ENCODE measurements at places on chromosomes 16 and 17. TPM values are rescaled to one million over a fixed set of nuclear protein-coding genes. Genes with fewer than 3 reads are reported as not detected.

GRCh38 chr16:73315645-73316044 lies 267.7 kb upstream of the ZFHX3 start:
- no peaks in the 10 kb centered on the region for H3K27me3 ChIP-seq
- H3K27ac ChIP-seq = no peak overlapping the region
- DNase-seq = no peak
- no peaks in the 10 kb centered on the region for H3K36me3 ChIP-seq
- no peaks in the 10 kb centered on the region for H3K4me1 ChIP-seq

- no peaks in the 10 kb centered on the region for H3K36me3 ChIP-seq
- no peaks in the 10 kb centered on the region for H3K27me3 ChIP-seq
- no peak for DNase-seq
- no peak overlapping the region for H3K4me3 ChIP-seq
These were observed 278.4 kb upstream of the IRX5 start for GRCh38 chr16:54652201-54652770.

GRCh38 chr16:85262558-85263238 lies 150.4 kb upstream of the CIBAR2 start:
- no peaks in the 10 kb centered on the region for H3K36me3 ChIP-seq
- no peak overlapping the region for H3K4me3 ChIP-seq
- no peak overlapping the region for H3K27ac ChIP-seq
- H3K4me1 ChIP-seq = peaks cover 15% of the 10 kb centered on the region
- DNase-seq = no peak
- no peaks in the 10 kb centered on the region for H3K27me3 ChIP-seq

GRCh38 chr17:82237746-82238471 lies 9.1 kb downstream of the SLC16A3 start:
- no peaks in the 10 kb centered on the region for H3K36me3 ChIP-seq
- H3K27me3 ChIP-seq = no peaks in the 10 kb centered on the region
- no peak for DNase-seq
- H3K4me1 ChIP-seq = peaks cover 95% of the 10 kb centered on the region
- no peak overlapping the region for H3K27ac ChIP-seq

- DNase-seq = no peak
- H3K4me3 ChIP-seq = no peak overlapping the region
- H3K36me3 ChIP-seq = no peaks in the 10 kb centered on the region
- H3K4me1 ChIP-seq = no peaks in the 10 kb centered on the region
These were observed 18.3 kb downstream of the POLR3K start for GRCh38 chr16:35011-35677.

- no peaks in the 10 kb centered on the region for H3K27me3 ChIP-seq
- no peak overlapping the region for H3K4me3 ChIP-seq
- no peak for DNase-seq
- peaks cover 13% of the 10 kb centered on the region for H3K36me3 ChIP-seq
These were observed 170.4 kb downstream of the SNX29 start for GRCh38 chr16:12146966-12147365.

DNA sequence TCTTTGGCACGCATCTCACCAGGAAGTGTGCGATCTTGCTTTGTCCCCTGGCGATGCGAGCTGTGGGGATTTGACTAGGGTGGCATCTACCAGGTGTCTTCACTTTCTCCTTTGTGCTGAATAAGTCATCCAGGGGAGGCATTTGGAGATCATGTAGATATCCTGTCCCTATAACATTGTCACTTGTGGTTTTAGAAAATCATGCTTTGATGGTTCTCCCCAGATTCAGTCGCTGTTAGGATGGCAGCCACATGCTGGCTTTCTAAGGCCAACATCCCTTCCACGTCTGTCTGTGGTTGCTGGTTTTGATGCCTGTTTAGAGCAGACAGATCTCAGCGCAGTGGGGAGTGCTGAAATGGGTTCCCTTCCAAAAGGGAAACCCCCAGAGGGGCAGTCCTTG lies 2.5 kb downstream of the ADAD2 start:
- DNase-seq = no peak
- H3K27me3 ChIP-seq = no peaks in the 10 kb centered on the region
- H3K36me3 ChIP-seq = no peaks in the 10 kb centered on the region
- no peak overlapping the region for H3K27ac ChIP-seq
- H3K4me1 ChIP-seq = no peaks in the 10 kb centered on the region

DNA sequence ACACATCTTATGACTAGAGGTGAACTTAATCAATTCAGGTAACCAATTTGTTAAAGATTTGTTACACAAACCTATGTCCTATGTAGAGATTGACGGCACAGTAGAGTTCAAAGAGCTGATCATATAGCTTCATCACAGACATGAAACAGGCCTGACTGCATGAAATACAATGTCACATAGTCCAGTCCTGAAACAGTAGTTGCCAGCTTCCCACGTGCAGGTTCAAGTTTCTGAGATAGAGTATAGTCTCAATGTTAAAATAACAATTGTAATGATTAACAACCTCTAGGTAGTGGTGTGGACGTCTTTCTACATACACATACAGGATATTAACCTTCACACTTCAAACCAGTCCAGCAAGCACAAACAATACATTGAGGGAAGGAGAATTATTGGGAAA lies 640.7 kb upstream of the SOX9 start:
- H3K4me3 ChIP-seq = no peak overlapping the region
- no peaks in the 10 kb centered on the region for H3K36me3 ChIP-seq
- no peak overlapping the region for H3K27ac ChIP-seq
- no peaks in the 10 kb centered on the region for H3K4me1 ChIP-seq

- H3K27ac ChIP-seq = peak overlapping the region; percentile 27
- H3K4me1 ChIP-seq = peaks cover 17% of the 10 kb centered on the region
- no peaks in the 10 kb centered on the region for H3K27me3 ChIP-seq
- H3K4me3 ChIP-seq = no peak overlapping the region
- DNase-seq = peak; percentile 90
These were observed 4.9 kb upstream of the ZNF267 start for GRCh38 chr16:31868691-31869167.

DNA sequence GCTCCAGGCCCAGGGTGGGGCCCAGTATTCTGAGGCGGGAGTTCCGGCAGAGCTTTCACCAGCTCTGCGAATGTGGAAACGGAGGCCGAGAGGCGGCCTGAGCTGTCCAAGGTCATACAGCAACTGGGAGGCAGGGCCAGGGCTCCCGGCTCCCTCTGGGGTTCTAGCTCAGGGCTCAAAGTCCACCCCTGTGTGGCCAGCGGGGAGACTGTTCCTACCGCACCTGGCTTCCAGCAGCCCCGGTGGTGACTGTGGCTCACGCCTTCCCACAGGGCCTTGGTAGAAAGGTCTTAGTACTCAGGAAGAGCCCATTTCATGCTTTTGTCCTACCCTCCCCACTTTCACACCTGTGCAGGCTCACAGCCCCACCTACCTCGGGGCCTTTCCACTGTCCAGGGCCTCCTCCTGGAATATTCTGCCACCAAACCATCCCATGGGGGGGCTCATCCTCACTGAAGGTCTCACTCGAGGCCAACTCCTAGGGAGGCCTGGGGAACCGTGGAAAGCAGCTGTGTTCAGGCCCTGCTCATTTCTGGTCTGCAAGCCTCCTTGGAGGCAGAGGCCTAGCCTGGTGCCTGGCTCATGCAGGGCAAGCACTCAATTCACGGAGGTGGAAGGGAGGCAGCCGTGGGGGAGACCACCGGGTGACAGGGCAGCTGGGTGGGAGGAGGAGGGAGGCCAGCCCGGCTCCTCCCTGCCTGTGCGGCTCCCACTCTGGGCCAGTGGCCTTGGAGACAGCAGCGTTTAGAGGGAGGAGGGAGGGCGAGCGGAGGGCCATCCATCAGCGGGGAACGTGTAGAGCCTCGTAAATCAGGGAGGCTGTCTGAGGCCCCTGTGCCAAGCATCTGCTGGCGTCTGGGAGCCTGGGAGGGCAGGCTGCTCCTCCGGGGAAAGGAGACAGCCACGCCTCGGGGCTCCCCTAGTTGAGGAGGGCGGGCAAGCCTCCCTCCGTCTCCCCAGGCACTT lies 12.7 kb upstream of the DOC2B start:
- DNase-seq = no peak
- H3K4me1 ChIP-seq = no peaks in the 10 kb centered on the region
- no peaks in the 10 kb centered on the region for H3K36me3 ChIP-seq
- H3K4me3 ChIP-seq = no peak overlapping the region
- H3K27ac ChIP-seq = no peak overlapping the region

The KRTAP4-7 gene
- total RNA-seq = not detected

The ABCC3 gene
- total RNA-seq = 5.7 TPM

The NLRC3 gene
- 0.59 TPM for total RNA-seq

The ACAP1 gene
- total RNA-seq = 33.1 TPM

The MYCBPAP gene
- total RNA-seq = 2.1 TPM

The KRT27 gene
- total RNA-seq = not detected

The CFAP97D1 gene
- total RNA-seq = not detected

The PSME3IP1 gene
- 58.4 TPM for total RNA-seq

The GRAPL gene
- total RNA-seq = 3.6 TPM

The FOXO3B gene
- total RNA-seq = 15.0 TPM

Data from tibial nerve (tissue), 4 donors.